Regular cardiac myocyte (primary cell): ENCODE measurements at places on chromosomes 12 and 14. TPM values are rescaled to one million over a fixed set of nuclear protein-coding genes. Genes with fewer than 3 reads are reported as not detected.

EFCAB11 gene
- total RNA-seq = 5.6 and 7.9 TPM in 2 replicates

PCNX1 gene
- total RNA-seq = 33.4 and 44.8 TPM in 2 replicates

MYG1 gene
- 38.6 and 50.0 TPM in 2 replicates for total RNA-seq

TBX3 gene
- total RNA-seq = 16.1 and 20.6 TPM in 2 replicates

TESPA1 gene
- total RNA-seq = not detected in 2 replicates

NUP37 gene
- 38.9 and 62.3 TPM in 2 replicates for total RNA-seq

PTPRQ gene
- total RNA-seq = 0.38 and 0.56 TPM in 2 replicates

REC8 gene
- 0.56 and 0.77 TPM in 2 replicates for total RNA-seq

DLGAP5 gene
- 7.0 and 53.7 TPM in 2 replicates for total RNA-seq

TEX52 gene
- total RNA-seq = not detected in 2 replicates

DAO gene
- not detected in 2 replicates for total RNA-seq

PRPH gene
- under 0.01 and 0.85 TPM in 2 replicates for total RNA-seq
